Esophagus squamous epithelium (tissue), 5 donors: ENCODE measurements at places on chromosomes 16 and 17. TPM values are rescaled to one million over a fixed set of nuclear protein-coding genes. Genes with fewer than 3 reads are reported as not detected.

CRYM gene
- total RNA-seq = 13.9 TPM

GRCh38 chr16:85625053-85625452 lies 11.9 kb downstream of the GSE1 start:
- no peak for DNase-seq

DNA sequence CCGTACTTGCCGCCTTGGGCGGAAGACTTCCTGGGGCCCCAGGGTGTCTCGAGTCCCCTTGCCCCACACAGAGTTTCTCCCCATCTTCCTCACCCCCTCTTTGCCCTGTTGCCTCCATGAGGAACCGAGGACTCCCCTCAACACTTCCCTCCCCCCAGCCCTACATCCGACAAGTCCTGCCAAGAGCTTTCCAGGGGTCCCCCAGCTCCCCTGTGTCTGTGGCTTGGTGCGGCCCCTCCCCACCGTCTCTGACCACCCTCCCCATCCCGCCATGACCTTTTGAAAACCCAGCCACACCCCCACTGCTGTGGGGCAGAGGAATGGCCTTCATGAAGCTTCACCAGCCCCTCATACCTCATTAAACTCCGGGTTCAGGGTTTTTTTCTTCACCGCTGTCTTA lies 11.4 kb downstream of the SCGB1C2 start:
- DNase-seq = no peak

- no peak for DNase-seq
Measured at GRCh38 chr16:11009027-11009755, 64.8 kb downstream of the CLEC16A start.

GRCh38 chr17:12667299-12667958 lies 1.7 kb downstream of the MYOCD start:
- no peak for DNase-seq

- no peak for DNase-seq
Measured at GRCh38 chr17:30210366-30210765, 25.1 kb downstream of the SLC6A4 start.
